ENCODE measurements at places on chromosomes 3 and 15.
A peak's percentile ranks its signal among the peaks of the same experiment; 100 is the strongest.

- no peak for ATAC-seq
Measured at GRCh38 chr3:64291956-64292355, 66.7 kb upstream of the PRICKLE2 start.

DNA sequence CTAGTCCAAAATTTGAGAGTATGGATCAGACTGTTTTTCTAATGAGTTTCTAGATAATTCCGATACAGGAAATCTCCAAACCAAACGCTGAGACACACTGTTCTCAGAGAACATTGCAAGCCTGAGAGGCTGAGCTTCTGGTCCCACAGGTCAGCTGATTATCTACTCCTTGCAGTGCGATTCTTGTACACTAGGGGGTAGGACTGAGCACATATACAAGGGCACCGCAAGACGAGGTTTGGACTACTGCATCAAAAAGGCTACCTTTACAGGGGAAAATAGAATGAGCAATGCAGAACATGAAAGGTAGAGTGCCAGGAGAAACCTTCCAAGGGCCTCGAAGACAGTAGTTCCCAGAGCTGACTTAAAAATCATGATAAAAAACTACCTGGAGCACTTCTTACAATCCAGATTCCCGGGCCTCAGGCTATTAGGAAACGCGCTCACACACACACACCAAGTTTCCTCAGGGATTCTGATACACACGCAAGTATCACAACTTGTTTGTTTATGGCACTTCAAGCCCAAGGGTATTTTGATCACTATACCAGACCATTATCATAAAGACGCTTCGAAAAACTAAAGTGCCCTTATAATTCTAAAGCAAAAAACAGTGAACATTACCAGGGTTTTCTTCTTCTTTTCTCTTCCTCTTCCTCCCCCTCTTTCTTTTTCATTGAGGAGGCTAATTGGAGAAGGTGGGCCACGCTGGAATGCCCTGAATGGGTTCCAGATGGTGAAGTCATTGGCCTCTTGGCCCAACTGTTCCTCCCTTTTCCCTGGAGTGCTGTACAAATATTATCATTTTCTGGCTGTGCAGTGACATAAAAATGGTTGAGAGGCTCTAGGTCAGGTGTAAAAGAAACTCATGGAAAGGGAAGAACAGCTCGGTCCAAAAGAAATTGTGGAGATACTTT lies 61.8 kb downstream of the SLC12A8 start:
- ATAC-seq = peak; percentile 70

DNA sequence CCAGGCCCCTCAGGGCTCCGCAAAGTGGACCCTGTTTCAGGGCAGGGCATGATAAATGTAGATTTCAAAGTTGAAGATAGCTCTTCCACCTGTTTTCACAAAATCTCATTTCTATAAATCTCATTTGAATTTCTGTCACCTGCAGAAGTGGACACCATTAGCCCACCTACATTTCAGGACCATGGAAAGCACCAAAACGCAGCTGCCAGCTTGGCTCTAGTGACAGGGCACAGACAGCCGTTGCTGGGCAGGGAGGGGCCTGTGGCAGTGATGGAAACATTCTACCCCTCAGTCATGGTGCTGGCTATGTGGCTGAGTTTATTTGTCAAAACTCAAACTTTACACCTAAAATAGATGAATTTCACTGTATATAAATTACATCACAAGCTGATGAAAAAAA lies 40.4 kb downstream of the PRR23E start:
- ATAC-seq = no peak

DNA sequence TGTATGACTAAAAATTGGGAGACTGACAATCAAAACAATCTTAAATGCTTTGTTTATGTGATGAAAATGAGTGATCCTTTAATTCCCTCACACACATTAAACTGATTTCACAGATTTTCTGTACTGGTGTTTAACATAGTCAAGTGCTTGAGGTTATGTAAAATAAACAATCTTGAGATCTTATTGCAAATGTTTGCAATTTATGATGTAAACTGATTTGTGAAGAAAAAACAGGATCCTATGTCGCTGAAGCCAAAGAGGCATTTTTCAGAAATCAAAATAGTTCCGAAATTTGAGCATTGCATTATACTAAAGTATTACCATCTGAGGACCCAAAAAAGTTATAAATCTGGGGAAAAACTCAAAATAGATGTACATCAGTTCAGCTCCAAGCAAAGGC lies 12.7 kb downstream of the SHOX2 start:
- no peak for ATAC-seq

GRCh38 chr3:22098021-22098420 lies 347.0 kb upstream of the ZNF385D start:
- ATAC-seq = no peak

- peak; percentile 57 for ATAC-seq
Measured at GRCh38 chr15:89912674-89913396, at the start of gene ARPIN. ARPIN (minus strand) TSS chr15:89912952; CDS start chr15:89912835, 117 bp downstream.

- ATAC-seq = no peak
Measured at GRCh38 chr3:87541723-87542122, 265.3 kb upstream of the POU1F1 start.

DNA sequence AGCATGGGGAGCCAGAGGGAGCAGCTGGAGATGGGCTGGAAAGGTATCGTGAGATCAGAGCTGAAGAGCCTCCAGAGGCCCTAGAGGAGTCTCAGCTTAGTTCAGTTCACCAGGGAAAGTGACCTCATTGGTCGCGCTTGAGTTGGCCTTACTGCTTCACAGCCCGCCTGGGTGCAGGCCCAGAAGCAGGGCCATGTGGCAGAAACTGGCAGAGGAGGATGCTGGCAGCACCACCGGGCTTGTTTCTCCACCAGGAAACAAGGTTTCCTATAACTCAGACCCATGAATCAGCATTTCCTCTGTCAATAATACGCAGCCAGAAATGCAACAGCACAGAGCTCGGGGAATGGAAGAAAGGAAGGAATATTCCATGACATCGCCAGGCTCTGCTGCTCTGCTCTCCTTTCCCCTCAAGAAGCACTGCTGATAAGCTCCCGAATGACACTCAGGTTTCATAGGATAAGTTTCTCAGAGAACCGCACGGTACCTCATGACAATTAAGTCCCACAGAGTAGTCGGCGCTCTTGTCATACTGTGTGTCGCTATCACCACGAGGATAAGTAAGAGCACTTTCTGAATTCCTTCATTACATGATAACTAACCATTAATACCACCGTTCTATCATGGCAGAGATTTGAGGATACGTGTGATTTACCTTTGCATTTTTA lies 147.1 kb upstream of the LPP start:
- peak; percentile 58 for ATAC-seq

GRCh38 chr3:126676919-126677705 lies 22.2 kb upstream of the TXNRD3 start:
- ATAC-seq = no peak

- ATAC-seq = no peak
Measured at GRCh38 chr3:194082743-194083636, 53.0 kb upstream of the HES1 start.

DNA sequence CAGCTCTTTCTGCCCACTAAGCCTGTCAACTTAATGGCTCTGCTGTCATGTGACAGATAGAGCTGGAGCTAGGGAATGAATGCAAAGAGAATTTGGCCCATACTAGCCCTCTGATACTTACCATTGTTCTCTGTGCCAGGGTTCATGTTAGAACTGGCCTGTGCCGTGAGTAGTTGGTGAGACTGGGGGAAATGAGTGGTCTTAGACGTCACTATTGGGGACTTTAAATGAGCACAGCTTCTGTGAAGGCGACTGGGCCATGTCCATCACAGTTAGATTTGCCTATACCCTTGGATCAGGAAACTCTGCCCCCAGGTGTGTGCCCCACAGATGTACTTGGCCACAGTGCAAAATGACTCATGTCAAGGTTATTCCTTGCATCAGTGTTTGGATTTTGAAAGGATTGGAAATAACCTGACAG lies 124.9 kb downstream of the PTPRG start:
- ATAC-seq = no peak

GRCh38 chr15:99744142-99744541 lies 10.9 kb upstream of the LYSMD4 start:
- ATAC-seq = no peak

DNA sequence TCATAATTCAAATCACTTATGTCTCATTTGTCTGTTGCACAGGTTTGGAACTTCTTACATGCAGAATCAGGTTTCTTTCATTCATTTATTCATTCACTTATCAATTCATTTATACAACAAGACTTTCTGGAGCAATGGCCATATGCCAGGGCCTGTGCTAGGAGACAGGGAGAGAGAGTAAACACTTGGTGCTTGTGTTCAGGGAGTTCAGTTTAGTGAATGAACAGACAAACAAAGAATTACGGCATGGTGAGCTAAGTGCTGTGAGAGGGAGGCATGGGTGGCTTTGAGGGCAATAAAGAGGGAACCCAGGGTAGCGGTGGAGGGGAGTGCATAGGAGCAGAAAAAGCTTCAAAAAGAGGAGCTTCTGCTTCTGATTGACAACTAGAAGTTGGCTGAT lies 8.5 kb upstream of the IREB2 start:
- ATAC-seq = no peak

DNA sequence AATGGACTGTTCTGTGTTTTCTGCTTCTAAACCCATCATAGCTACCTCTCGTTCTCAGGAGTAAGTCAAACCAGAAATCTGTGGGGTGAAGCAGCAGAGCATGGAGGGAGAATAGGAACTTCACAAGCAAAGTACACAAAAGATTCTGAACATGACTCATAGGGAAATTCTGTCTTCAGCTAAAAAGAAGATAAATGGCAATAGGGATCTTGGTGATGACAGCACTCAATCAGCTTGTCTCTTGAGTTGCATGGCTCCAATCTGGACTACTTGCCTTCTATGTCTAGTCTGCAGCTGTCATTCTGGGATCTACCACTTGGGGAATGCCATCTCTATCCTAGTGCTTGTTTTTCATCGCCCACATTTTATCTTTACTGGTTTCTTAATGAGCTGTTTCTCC lies 13.5 kb upstream of the GRAMD1C start:
- peak; percentile 39 for ATAC-seq

- ATAC-seq = peak; percentile 90
Measured at GRCh38 chr3:178223876-178224275, 312.4 kb upstream of the KCNMB2 start.

DNA sequence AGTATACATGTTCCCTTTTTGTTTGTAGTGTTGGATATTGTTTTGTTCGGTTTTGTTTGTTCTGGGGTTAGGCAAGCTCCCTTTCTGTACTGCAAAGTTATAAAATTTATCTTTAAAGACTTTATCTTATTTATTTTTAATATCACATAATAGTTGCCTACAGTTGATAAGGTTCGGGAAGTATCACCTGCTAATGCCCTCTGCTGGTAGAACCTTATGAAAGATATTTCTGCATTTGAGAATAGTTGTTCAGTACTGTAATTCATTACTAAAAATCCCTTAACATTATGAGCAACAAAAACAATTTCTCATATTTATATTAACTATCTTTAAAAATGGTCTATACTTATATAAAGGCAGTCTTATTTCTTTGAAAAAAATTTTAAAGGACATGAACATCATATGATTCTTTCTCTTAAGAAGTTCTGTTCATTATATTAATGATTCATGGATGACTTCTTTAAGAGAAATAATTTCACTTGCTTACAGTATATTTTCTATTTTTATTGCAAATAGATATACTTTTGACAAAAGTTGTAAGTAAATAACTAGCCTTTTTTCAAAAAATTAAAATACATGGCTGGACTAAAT lies 1126.8 kb downstream of the SI start:
- ATAC-seq = no peak

Measured in esophagus mucosa (tissue), 1 donor.